NT2/D1 (cell line): ENCODE measurements at places on chromosomes 7 and 10.

- no peak for DNase-seq
Observed at GRCh38 chr10:31751738-31752080, 176.9 kb downstream of the ARHGAP12 start.

DNA sequence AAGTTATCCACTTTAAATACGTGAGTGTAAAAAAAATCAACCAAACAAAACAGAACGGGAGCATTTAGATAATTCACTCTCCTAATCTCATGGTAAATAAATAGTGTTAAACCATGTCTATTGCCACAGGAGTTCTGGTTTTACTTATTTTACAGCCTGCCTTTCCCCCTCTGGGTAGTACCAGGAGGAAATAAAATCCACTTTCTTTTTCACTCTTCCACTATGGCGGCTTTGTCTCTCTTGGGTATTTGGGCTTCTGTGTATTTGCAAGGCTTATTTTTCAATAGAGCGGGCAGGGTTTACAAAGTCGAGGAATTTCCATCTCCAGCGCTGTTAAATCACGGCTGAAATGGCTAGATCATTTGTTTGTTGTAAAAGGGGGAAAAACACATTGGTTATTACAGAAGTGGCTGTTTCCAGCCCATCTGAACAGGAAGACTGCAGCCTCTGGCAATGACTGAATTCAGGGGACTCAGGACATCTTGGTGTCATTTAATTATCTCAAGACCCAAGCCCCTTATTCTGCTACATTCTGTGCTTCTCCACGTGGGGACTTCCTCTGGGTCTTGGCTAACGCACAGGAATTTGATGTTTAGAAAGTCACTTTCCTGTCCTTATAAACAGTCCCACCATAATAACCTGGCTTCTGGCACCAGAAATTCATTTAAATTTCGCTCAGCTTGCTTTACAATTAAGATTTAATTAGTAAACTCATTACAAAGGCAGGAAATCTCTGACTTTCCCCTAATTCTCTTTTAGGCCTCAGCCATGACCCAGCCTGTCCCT is 323.9 kb downstream of the GATA3 start:
- no peak for DNase-seq

- DNase-seq: no peak
Observed at GRCh38 chr10:31709028-31709427, 219.6 kb downstream of the ARHGAP12 start.

DNA sequence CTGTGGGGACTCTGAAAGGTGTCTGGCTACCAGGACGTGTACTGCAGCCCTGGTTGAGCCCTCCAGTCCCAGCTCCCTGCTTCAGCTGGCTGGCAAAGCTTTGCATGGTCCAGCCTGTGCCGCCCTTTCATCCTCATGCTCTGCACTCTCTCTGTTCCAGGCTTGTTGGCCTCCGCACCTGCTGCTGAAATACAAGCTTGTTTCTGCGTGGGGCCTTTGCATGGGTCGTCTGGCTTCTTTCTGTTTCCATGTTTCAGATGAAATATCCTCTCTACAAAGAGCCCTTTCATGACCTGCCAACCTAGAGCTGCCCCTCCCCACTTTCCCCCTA is 45.9 kb downstream of the TSPAN15 start:
- no peak for DNase-seq

GRCh38 chr10:49791100-49791499 is 29.0 kb upstream of the OGDHL start:
- no peak for DNase-seq

GRCh38 chr7:48105045-48105444 is 16.0 kb downstream of the UPP1 start:
- DNase-seq: no peak

DNA sequence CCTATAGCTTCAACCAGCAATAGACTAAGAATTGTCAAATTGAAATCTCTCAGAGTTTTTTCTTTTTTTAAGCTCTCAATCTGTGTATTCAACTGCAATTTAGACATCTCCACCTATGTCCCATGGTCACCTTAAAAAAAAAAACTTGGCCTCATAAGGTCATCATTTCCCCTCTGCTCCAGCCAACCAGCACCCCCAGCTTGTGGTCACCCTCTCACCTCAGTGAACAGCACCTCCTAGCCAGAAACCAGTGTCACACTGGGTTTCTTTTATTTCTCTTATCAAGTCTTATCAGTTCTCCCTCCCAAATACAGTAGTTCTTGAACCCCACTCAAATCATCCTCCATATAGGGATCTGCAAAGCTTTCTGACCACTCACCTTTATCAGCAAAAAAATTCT is 4.0 kb downstream of the ITGB1 start:
- DNase-seq: no peak

DNA sequence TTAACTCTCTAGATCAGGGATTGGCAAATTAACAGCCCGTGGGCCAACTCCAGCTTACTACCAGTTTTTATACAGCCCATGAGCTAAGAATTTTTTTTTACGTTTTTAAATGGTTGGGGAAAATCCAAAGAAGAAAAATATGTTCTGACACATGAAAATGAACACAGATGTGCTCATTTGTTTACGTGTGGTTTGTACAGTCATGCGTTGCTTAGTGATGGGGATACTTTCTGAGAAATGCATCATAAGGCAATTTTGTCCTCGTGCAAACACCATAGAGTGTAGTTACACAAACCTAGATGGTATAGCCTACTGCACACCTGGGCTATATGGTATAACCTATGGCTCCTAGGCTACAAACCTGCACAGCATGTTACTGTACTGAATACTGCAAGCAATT is 8.3 kb upstream of the SMKR1 start:
- no peak for DNase-seq

DNA sequence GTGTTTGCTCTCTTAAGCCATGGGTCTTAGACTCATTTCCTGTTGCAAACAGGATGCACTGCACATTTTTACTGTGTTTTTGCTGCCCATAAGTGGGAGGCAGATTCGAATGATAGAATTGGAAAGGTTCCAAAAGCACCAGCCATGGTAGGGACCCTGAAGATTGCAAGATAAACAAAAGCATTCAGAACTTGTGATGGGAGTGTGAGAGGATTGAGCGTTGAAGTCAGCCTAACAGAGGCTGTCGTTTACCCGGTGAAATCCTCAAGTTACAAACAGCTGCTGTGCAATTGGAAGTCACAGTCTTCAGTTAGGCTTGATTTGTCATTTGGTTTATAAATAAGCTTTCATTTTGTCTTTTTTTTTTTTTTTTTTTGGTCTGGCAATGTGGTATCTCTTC is 192.7 kb upstream of the MKI67 start:
- no peak for DNase-seq

DNA sequence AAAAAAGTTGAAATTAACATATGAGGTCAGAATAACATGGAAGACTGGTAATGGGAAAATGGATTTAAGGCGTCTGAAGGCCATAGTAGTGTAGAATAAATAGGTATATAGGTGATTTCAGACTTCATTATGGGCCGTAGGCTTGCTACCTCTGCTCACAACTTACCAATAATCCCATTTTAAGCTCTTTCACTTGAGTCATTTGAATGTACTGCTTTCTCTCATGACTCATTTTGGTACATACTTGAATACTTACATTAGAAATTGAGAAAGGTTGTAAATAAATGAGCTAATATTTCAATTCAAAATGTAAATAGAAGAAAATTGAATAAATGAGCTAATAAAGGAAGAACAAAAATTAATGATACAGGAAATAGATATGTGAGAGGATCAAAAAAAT is 42.2 kb upstream of the NEUROD6 start:
- no peak for DNase-seq

GRCh38 chr10:20879136-20879535 is 18.0 kb downstream of the NEBL start:
- DNase-seq: no peak

GRCh38 chr7:98210513-98211220 is 572 bp upstream of the BHLHA15 start:
- DNase-seq: no peak

- DNase-seq: no peak
Observed at GRCh38 chr10:11144626-11145494, 127.2 kb downstream of the CELF2 start.

DNA sequence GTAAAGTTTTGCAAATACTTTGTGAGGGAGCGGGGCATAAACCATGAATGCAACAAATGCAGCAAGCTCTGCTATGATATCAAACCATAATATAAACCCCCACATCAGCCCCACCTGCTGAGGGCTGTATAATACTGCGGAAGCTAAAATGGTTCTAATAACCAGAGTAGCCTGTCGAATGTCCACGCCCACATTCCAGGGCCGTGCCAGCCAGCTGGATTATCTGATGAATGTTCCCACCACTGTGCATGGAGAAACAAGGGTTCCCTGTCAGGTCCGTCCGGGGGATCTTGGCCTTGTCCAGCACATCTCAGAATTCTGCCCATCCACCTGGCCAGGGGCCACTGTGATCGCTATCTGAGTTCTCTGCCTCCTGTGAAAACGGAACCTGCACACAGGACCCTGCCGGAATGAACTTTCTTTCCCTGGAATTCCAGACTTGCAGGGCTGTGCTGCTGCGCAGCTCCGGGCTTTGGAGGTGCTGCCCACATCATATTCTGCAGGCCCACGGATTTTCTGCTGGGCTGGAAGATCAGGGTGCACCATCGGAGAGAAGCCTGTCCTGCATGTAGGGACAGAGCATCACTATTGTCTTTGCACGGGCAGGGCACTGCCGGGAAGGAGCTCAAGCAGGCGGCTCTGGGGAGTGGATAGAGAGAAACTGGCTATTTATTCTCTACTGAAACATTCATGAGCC is 77.0 kb upstream of the GNA12 start:
- no peak for DNase-seq

DNA sequence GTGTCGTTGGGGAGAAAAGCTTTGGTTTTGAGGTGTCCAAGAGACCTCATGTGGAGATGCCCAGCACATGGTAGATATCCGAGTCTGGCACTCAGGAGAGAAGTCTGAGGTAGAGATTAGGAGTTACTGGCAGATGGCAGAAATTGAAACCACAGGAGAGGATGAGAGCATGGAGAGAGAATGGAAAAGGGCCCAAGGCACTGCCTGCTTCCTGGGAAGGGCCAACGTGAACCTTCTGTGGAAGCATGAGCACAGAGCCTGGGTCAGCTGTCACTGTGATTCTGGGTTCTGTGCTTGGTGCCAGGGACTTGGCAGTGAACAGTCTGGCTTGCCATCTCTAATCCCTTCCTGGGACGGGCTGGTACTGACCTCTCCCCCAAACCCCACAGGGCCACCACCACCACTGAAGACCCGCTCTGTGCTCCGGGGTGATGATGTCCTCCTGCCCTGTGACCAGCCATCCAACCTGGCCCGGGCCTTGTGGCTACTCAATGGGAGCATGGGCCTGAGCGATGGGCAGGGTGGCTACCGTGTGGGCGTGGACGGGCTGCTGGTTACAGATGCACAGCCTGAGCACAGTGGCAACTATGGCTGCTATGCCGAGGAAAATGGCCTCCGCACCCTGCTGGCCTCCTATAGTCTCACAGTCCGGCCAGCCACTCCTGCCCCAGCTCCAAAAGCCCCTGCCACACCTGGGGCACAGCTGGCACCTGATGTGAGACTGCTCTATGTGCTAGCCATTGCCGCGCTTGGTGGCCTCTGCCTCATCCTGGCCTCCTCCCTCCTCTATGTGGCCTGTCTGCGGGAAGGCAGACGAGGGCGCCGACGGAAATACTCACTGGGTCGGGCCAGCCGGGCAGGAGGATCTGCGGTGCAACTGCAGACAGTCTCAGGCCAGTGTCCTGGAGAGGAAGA is 4.1 kb downstream of the MRPL43 start:
- no peak for DNase-seq

DNA sequence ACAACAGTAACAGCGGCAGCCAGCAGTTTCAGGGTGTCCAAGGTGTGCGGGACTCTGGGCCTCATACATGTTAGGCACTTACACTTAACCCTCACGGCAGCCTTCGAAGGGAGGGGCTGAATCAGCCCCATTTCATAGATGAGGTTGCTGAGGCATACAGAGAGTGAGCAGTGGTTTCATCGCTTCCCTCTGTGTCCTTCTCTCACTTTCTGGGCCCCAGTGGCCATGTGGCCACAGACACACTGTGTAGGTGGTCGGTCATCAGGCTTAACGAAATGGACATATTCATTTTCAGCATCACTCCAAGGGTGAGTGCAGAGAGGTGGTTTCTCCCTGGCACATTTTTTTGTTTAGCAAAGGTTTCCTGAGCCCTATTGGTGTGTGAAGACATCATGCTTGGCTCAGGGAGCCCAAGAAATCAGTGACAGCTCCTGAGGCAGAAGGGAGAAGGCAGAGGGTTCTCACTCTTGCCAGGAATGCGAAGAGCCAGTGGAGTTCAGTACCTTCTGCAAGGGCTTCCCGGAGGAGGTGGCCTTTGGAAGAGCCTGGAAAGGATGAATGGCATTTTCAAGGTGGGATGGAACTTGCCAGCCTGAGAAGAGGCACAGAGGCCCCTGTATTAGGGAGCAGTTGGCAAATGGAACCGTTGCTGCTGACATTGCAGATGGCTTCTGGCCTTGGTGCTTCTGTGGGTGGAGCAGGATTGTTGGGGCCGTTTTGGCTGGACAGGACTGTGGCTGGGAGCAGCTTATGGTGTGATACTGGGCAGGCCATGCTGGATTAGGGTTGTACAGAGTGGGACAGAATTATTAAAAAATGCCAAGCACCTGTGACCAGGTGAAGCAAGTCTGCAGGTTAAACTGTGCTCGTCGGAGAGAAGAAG is 61.7 kb upstream of the PPIF start:
- DNase-seq: no peak

DNA sequence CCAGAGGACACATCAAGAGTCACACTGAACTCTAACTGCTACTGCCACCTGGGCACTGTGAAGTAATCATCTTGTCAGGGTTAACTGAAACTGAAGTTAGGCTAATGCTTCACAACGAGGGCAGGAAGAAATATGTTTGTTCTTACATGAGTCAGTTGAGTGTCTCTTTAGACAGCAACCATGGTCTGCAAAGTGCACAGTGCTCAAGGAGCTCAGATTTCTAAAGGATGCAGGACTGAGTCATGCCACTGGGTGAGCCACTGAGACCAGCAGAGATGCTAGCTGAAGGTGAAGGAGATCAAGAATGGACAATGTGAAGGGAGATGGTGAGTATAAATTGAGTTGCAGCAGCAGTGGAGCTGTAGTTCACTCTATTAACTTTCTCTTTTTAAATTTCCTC is 76.0 kb upstream of the CTTNBP2 start:
- no peak for DNase-seq

- DNase-seq: no peak
Observed at GRCh38 chr7:104891949-104892348, 122.1 kb upstream of the KMT2E start.

- DNase-seq: no peak
Observed at GRCh38 chr10:86851328-86852207, 95.1 kb downstream of the BMPR1A start.

DNA sequence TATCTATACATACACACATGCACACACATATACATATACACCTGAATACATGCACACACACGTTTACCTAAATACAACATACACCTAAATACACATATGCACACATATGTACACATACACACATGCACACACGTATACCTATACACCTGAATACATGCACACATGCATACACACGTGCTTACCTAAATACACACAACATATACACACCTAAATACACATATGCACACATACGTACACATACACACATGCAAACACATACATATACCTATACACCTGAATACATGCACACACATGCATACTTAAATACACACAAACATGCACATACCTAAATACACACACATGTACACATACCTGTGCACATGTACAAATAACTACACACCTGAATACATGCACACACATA is 433.8 kb upstream of the FOXK1 start:
- DNase-seq: no peak
